ENCODE measurements at places on chromosomes 2 and 18. TPM values are rescaled to one million over a fixed set of nuclear protein-coding genes. Genes with fewer than 3 reads are reported as not detected.

The KCNG2 gene
- total RNA-seq = not detected

The SP100 gene
- total RNA-seq = 82.7 TPM

The C2orf15 gene
- total RNA-seq = 0.86 TPM

The PLEKHM3 gene
- 6.9 TPM for total RNA-seq

The COPS8 gene
- 75.4 TPM for total RNA-seq

- no peak overlapping the region for H3K4me3 ChIP-seq
- DNase-seq = no peak
- no peaks in the 10 kb centered on the region for H3K36me3 ChIP-seq
- no peak overlapping the region for H3K27ac ChIP-seq
- no peaks in the 10 kb centered on the region for H3K4me1 ChIP-seq
- H3K27me3 ChIP-seq = no peaks in the 10 kb centered on the region
Observed at GRCh38 chr2:200482194-200482593, 27.7 kb downstream of the KCTD18 start.

GRCh38 chr2:222295368-222296062, 3.3 kb downstream of the PAX3 start:
- DNase-seq = no peak
- peak overlapping the region; percentile 22 for H3K4me3 ChIP-seq
- H3K27ac ChIP-seq = no peak overlapping the region
- H3K4me1 ChIP-seq = no peaks in the 10 kb centered on the region

DNA sequence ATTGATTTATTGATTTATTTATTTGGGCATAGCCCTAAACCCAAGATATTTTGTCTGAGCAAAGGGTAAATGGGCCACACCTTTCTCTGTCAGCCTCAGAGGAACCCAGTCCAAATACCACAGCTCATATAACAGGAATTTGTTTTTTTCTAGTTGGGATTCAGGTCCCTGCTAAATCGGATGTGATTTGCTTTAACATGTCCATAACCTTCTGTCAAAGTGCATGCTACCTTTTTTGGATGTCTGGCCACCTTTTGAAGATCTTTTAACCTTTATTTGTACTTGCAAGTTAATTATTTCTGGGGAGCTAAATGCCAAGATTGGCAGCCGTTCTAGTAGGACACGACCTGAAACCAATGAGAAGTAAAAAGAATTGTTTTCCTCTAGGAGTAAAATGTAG, 303.2 kb upstream of the UBE2E3 start:
- no peaks in the 10 kb centered on the region for H3K27me3 ChIP-seq
- no peak for DNase-seq
- H3K4me1 ChIP-seq = no peaks in the 10 kb centered on the region

GRCh38 chr2:240520130-240520973, 37.4 kb downstream of the ANKMY1 start:
- no peaks in the 10 kb centered on the region for H3K36me3 ChIP-seq
- H3K4me3 ChIP-seq = no peak overlapping the region
- H3K4me1 ChIP-seq = no peaks in the 10 kb centered on the region

- no peaks in the 10 kb centered on the region for H3K27me3 ChIP-seq
- H3K4me3 ChIP-seq = no peak overlapping the region
- no peaks in the 10 kb centered on the region for H3K36me3 ChIP-seq
- no peaks in the 10 kb centered on the region for H3K4me1 ChIP-seq
Observed at GRCh38 chr2:224151680-224152310, 112.7 kb upstream of the SERPINE2 start.

GRCh38 chr2:63698786-63699548, 110.2 kb downstream of the MDH1 start:
- H3K4me3 ChIP-seq = no peak overlapping the region
- no peak for DNase-seq
- no peaks in the 10 kb centered on the region for H3K27me3 ChIP-seq
- no peak overlapping the region for H3K27ac ChIP-seq
- H3K4me1 ChIP-seq = no peaks in the 10 kb centered on the region

GRCh38 chr2:164515734-164516133, 105.5 kb downstream of the GRB14 start:
- no peaks in the 10 kb centered on the region for H3K27me3 ChIP-seq
- no peaks in the 10 kb centered on the region for H3K36me3 ChIP-seq
- H3K4me1 ChIP-seq = no peaks in the 10 kb centered on the region
- no peak overlapping the region for H3K27ac ChIP-seq

GRCh38 chr2:226130192-226130591, 669.4 kb downstream of the IRS1 start:
- H3K4me3 ChIP-seq = no peak overlapping the region
- no peak for DNase-seq
- H3K36me3 ChIP-seq = no peaks in the 10 kb centered on the region
- H3K27ac ChIP-seq = no peak overlapping the region

GRCh38 chr18:23484561-23485182, 18.6 kb upstream of the RMC1 start:
- H3K27ac ChIP-seq = no peak overlapping the region
- H3K36me3 ChIP-seq = peaks cover 13% of the 10 kb centered on the region
- no peak overlapping the region for H3K4me3 ChIP-seq
- no peak for DNase-seq
- H3K27me3 ChIP-seq = no peaks in the 10 kb centered on the region
- H3K4me1 ChIP-seq = peaks cover 8% of the 10 kb centered on the region

GRCh38 chr2:43241558-43241957, 15.2 kb upstream of the ZFP36L2 start:
- H3K4me3 ChIP-seq = no peak overlapping the region
- H3K27me3 ChIP-seq = no peaks in the 10 kb centered on the region
- H3K4me1 ChIP-seq = no peaks in the 10 kb centered on the region
- no peak overlapping the region for H3K27ac ChIP-seq
- peaks cover 8% of the 10 kb centered on the region for H3K36me3 ChIP-seq
- DNase-seq = no peak

GRCh38 chr2:1661891-1662605, 82.3 kb downstream of the PXDN start:
- no peak overlapping the region for H3K27ac ChIP-seq
- H3K4me3 ChIP-seq = no peak overlapping the region
- H3K36me3 ChIP-seq = no peaks in the 10 kb centered on the region
- H3K27me3 ChIP-seq = no peaks in the 10 kb centered on the region
- no peaks in the 10 kb centered on the region for H3K4me1 ChIP-seq

GRCh38 chr18:42275949-42276730, 321.1 kb downstream of the PIK3C3 start:
- no peaks in the 10 kb centered on the region for H3K4me1 ChIP-seq
- no peaks in the 10 kb centered on the region for H3K27me3 ChIP-seq
- no peaks in the 10 kb centered on the region for H3K36me3 ChIP-seq
- DNase-seq = no peak

GRCh38 chr18:21105936-21106335, 5.7 kb downstream of the ROCK1 start:
- H3K27me3 ChIP-seq = no peaks in the 10 kb centered on the region
- H3K27ac ChIP-seq = no peak overlapping the region
- no peak for DNase-seq
- peaks cover 67% of the 10 kb centered on the region for H3K4me1 ChIP-seq
- no peaks in the 10 kb centered on the region for H3K36me3 ChIP-seq

DNA sequence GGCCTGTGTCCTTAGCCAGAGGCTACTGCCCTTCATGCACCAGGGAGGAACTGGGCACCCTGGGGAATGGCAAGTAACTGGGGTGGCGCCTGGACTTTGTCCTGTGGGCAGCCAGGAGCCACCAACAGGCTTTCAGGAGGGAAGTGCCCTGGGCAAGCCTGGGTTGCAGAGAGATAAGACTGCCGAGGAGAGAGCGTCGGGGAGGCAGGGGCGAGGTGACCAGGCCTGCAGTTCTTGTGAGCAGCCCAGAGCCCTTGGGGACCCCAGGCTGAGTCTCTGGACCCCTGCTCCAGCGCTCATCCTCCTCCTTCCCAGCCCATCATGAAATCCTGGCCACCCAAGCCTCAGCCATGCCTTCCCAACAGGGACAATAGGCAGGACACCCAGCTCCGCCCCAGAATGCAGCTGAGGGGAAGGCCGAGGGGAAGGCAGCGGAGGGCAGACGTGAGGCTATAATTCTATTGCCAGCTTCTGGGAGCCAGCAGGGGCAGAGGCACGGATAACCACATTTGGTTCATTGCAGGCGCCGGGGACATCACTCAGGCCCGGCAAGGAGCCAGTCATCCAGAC, 25.1 kb downstream of the ADRA2B start:
- H3K4me1 ChIP-seq = no peaks in the 10 kb centered on the region
- H3K36me3 ChIP-seq = no peaks in the 10 kb centered on the region
- no peaks in the 10 kb centered on the region for H3K27me3 ChIP-seq
- no peak overlapping the region for H3K4me3 ChIP-seq
- no peak overlapping the region for H3K27ac ChIP-seq
